ENCODE measurements at places on chromosomes 12 and 14. TPM values are rescaled to one million over a fixed set of nuclear protein-coding genes. Genes with fewer than 3 reads are reported as not detected.

DNA sequence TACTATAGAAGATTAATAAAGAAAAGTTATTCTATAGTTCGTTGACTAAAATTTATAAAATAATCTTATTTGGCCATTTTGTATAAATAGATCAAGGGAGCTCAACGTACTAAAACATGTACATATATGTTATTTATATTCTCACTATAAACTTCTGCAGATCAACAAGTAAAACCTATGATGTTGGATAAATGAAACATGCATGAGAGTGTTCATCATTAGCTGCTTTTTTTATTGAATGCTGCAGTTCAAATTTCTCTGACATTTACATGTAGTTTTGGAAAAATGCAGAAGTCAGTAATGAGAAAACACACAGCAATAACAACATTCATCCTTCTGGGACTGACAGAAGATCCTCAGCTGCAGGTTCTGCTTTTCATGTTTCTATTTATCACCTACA lies at the start of gene OR6C68:
TSS of gene OR6C68 (plus strand) at position 301 of the 400 bp plus-strand sequence. CDS start at position 301, 0 bp downstream.
- DNase-seq: no peak

DNA sequence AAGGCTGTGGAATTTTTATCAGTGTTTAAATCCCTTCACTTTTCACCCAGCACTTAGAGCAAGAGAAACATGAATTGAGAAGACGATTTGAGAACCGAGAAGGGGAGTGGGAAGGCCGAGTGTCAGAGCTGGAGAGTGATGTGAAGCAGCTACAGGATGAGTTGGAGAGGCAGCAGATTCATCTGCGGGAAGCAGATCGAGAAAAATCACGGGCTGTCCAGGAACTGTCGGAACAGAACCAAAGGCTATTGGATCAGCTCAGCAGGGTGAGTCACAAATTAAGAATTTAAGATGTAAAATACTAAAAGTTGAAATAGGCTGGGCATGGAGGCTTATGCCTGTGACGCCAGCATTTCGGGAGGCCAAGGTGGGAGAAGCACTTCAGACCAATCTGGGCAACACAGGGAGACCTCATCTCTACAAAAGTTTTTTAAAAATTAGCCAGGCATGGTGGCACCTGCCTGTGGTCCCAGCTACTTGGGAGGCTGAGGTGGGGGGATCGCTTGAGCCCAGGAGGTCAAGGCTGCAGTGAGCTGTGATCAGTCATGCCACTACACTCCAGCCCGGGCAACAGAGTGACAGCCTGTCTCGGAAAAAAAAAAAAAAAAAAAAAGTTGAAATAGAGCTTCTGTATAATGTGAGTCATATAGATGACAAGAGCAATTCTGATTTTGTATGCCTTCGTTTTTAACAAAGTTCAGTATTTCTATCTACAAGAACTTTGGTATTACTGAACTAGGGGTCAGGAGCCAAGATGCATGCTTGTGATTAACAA lies 9.6 kb downstream of the BICDL1 start:
- no peak for DNase-seq

GRCh38 chr12:119446459-119446858 lies 111.9 kb downstream of the CCDC60 start:
- peak; percentile 31 for DNase-seq

DNA sequence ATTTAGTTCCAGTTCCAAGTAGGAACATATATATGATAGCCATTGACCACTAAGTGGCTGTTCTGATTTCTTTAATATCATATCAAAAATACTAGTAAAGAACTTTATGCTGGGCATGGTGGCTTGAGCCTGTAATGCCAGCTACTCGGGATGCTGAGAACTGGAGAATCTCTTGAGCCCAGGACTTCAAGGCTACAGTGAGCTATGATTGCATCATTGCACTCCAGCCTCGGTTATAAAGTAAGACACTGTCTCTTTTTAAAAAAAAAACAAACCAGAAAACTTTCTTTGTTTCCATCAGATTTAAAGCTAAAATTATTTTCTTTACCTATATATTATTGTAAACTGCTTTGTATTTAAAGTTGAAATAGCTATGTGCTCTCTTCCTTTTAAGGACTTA lies 127.0 kb downstream of the SCAF11 start:
- DNase-seq: no peak

GRCh38 chr12:10381928-10382628 lies 7.8 kb downstream of the KLRK1 start:
- no peak for DNase-seq

- no peak for DNase-seq
Measured at GRCh38 chr14:29897181-29897580, 30.5 kb downstream of the PRKD1 start.

DNA sequence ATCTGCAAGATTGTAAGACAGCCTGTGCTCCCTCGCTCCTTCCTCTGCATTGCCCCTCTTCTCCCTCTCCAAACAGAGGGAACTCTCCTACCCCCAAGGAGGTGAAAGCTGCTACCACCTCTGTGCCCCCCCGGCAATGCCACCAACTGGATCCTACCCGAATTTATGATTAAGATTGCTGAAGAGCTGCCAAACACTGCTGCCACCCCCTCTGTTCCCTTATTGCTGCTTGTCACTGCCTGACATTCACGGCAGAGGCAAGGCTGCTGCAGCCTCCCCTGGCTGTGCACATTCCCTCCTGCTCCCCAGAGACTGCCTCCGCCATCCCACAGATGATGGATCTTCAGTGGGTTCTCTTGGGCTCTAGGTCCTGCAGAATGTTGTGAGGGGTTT lies 37.4 kb downstream of the DAD1 start:
- no peak for DNase-seq

DNA sequence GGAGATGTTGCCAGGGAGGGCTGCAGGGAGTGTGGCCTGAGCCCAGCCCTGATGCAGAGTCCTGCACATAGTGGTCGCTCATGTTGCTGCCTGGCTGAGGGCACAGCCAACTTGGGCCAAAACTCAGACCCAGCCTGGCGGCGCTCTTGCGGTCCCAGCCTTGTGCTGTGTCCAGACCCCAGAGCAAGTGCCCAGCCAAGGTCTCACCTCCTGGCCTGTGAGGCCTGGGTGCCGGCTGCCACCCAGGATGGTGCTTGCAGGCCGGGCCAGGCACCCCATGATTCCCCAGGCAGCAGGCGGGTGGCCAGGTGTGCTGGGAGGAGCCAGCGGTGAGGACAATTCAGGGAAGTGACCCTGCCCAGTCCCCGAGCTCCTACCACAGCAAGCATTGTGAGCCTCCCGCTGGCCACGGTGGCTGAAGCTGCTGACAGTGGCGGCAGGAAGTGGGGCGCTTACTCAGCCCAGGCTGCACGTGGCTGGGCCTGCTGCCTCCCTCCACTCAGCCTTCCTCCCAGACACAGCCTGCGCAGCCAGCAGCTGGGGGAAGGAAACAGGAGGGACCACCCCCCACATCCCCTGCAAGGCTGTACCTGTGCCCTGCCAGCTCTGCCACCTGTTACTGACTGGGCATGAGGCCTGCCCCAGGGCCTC lies 17.7 kb upstream of the PGF start:
- peak; percentile 57 for DNase-seq

- DNase-seq: no peak
Measured at GRCh38 chr12:101592921-101593320, 1.9 kb upstream of the MYBPC1 start.

- no peak for DNase-seq
Measured at GRCh38 chr14:72541546-72541945, 352.4 kb downstream of the DPF3 start.

DNA sequence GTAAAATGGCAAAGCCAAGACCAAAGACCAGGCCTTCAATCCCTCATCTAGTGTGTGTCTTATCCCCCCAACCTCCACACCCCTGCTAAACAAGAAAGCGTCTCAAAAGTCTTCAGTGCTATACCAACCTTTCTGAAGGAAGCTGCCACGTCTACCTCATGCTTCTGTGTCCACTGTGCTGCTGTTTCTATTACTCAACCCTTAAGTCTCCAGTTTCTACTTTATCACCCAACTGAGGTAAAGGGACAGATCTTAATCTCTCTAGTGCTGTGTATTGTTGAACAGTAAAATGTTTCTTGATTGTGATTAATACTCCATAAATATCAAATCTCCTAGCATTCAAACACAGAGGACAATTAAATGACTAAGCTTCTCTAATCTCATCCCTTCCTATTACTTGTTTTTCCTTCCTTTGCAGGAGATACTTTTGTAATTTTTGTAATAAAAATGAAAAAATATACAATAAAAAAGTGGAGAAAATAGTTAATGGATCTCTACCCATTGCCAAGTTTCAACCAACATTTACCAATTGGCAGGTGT lies 23.3 kb downstream of the BTBD7 start:
- no peak for DNase-seq

- peak; percentile 67 for DNase-seq
Measured at GRCh38 chr14:52124791-52125684, 56.2 kb upstream of the NID2 start.

- no peak for DNase-seq
Measured at GRCh38 chr12:80634903-80635302, 72.5 kb upstream of the MYF6 start.

DNA sequence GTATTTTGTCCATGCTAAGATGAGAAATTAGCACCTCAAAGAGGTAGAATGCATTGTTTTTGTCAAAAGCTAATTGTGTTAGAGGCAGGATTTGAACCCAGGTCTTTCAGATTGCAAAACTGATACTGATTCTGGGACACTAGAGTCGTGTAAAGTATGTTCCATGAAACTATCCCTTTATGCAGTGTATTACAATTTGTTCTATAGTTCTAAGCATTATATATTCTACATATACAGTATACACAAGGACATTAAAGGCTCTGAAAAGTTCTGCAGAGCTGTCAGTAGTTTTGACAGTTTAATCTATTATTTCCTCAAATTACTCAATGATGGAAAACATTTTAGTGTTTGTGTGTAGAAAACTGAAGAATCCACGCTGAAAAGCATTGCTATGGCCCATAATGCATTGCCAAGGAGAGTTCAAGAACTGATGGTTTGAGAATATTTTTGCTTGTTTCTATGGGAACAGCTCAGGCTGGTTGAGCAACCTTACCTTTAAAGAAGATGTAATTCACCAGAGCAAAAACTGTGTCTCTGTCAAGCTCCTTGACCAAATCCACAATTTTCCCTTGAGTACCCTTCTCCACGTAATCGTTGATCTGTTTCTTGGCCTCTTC lies 6.2 kb downstream of the SERPINA1 start:
- no peak for DNase-seq

DNA sequence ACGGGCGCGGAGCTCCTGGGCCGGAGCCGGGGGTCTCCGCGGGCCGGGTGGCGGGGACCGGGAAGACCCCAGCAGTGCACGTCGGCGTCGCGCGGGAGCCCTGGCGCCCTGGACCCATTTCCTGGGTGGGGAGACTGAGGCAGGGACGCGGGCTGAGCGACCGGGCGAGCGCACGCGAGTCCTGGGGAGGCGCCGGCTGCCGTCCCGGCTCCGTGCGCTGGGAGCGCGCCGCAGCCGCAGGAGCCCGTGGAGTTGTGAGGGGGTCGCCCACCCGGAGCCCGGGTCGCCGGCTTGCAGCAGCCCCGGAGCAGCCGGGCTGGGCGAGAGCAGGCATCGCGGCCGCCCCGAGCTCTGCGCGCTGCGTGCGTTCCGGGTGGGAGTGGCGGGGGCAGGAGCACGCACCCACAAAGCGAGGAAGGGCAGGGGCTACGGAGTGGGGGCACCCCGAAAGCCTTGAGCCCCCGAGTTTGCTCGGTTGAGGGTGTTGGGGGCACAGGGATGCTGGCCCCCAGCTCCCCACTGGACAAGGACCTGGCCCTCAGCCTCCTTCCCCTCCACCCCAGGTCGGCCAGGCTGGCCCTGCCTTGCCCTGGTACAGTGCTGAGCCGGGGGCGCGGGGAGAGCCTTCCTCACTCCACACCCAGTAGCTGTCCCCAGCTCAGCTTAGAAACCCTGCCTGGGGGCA lies 620 bp downstream of the MMP17 start:
- no peak for DNase-seq

DNA sequence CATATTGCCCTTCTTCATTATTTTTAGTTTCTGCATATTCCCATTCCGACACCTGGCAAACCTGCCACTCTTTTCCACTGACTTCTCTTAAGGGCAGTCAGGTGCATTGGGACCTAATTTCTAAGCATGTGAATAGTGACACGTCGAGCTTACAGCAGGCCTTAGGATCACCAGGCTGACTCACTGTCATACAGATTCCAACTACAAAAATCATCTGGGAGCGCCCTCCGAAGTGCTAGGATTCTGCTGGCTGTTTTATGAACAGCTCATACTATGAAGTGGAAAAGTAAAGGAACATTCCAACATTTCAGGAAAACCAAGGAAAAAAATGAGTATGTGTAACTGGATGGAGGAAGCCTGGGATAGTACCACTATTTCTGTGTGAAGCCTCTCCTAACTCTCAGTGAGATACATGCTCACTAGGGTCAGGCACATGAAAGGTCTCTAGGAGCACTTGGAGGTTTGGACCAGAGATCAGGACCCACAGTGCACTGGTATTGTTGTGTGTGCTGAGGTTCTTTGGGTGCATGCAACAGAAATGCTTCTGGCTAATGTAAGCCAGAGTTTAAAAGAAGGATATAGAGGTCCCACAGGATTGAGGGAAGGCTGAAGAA lies 257.4 kb downstream of the ZFP36L1 start:
- DNase-seq: peak; percentile 79

DNA sequence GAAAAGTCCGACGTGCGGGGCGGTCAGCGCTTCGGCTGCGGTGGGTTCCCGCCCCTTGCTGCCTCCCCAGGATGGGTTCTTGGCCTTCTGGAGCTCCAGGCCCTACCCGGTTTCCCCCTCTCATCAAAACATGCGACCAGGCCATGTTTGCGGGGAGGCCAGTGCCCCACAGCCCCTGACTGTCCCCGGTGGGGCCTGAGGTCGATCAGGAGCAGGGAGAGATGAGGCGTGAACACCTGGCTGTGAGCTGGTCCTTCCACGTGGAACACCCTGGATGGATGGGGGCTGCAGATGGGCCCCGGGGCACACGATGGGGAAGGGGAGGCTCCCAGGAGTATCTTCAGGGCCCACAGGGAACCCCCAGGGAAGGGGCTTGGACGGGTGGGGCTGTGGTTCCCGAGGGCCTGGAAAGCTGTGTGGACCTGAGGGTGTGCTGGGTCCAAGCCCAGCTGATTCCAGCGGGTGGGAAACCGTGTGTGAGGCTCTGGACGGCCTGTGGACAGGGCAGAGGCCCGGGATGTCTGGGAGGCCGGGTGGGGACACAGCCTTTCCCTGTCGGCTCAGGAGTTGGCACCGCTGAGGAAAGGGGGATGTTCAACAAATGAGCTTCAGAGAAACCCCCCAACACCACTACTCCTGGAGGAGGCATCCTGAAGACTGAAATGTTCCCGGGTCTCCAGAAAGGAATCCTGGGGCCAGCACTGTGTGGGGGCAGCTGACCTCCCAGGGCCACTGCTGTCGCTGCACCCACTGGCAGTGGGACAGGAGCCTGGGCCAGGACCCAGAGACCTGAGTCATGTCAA lies 187.0 kb upstream of the C14orf180 start:
- no peak for DNase-seq

The PRH2 gene
- 0.14 TPM for polyA plus RNA-seq

The ST8SIA1 gene
- polyA plus RNA-seq: 0.45 TPM

The EXOC3L4 gene
- 0.39 TPM for polyA plus RNA-seq

The SLC2A14 gene
- 0.07 TPM for polyA plus RNA-seq

The SLC39A2 gene
- not detected for polyA plus RNA-seq

The CLEC6A gene
- polyA plus RNA-seq: not detected

The KSR2 gene
- polyA plus RNA-seq: not detected

The SERPINA5 gene
- not detected for polyA plus RNA-seq
